ENCODE measurements at places on chromosomes 12 and 14.

DNA sequence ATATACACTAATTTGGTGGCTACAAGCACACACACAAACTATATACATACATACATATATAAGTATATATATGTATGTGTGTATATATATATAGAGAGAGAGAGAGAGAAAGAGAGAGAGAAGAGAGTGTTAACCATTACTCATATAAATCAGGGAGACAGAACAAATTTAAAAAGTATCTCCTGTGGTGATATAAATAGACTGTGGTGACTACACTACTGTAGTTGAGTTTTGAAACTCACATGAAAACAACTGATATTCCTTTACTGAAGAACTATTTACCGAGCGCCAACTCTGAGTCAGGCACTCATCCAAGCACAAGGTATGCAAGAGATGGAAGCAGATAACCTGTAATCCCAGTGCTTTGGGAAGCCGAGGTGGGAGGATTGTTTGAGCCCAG, 67.3 kb upstream of the ANO6 start:
- DNase-seq, result no peak

- DNase-seq, result no peak
These were observed 28.2 kb downstream of the HIGD1C start for GRCh38 chr12:50980545-50980944.

GRCh38 chr14:100304825-100305323, 1.4 kb downstream of the SLC25A29 start:
- DNase-seq, result no peak

DNA sequence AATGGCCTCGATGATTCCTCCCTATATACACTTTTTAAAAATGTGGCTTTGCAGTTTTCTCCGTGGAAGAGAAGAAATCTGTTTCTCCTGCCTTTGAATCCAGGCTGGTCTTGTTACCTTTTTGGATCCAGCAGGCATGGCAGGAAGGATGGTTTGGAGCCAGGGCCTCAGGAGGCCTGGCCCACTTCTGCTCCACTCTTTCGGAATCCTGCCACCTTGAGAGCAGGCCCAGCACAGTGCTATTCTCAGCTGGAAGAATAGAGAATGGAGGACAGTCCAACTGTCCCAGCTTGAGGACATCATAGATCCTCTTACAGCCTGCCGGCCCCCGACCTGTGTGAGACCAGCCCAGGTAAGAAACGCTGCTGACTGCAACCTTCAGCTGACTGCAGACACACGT, 421.5 kb downstream of the FUT8 start:
- DNase-seq, result no peak

GRCh38 chr14:70896981-70897380, 10.3 kb upstream of the PCNX1 start:
- DNase-seq, result no peak
